Stimulated activated CD4-positive, alpha-beta T cell treated with anti-CD3 and anti-CD28 coated beads, Interleukin-1b, Interleukin-23, amount 100 ng/mL, for 1 hour (primary cell): ENCODE measurements at places on chromosomes 11 and 22.

DNA sequence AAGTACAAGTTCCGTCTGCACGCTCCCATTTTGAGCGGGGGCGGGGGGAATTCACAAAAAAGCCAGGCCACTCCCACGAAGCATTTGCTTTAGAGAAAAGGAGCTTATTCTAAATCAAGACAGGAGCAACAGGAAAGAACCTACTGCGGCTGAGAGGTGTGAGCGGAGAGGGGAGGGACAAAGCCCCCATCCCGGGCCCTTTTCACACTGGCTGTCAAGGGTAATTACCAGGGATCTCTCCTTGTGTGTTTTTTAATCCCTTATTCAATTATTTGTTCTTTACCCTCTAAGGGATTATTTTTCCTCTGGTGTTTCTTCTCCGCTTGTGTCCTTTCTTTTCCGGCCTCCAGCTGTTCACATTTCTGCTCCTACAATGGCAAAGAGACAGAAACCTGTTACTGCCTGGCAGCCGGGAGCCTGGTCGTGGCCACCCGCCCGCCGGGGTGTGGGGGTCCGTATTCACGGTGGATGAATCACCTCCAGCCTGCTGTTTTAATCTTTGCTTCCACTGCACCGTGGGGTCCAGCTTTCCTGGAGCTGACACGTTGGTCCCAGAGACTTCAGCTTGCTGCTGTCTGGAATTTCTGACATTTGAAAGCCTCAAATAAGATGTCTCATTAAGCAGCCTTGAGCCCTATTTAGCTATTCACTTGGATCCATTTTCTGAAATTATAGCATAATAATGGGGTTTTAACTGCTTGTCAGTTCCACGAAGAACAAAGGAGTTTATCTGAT lies 61.4 kb upstream of the FADD start:
- no peak for DNase-seq

GRCh38 chr11:44877571-44878497 lies 72.8 kb downstream of the TP53I11 start:
- no peak for DNase-seq

DNA sequence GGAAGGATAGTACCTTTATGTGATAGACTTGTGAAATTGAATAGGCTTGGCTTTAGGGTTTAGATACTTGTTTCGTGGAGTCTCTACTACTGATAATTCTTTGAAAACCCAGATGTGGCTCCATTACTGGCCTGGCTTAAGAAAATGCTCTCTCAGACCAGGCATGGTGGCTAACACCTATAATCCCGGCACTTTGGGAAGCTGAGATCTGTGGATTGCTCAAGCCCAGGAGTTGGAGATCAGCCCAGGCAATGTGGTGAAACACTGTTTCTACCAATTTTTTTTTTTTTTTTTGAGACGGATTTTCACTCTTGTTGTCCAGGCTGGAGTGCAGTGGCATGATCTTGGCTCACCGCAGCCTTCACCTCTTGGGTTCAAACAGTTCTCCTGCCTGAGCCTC lies 40.9 kb downstream of the ATG13 start:
- no peak for DNase-seq

DNA sequence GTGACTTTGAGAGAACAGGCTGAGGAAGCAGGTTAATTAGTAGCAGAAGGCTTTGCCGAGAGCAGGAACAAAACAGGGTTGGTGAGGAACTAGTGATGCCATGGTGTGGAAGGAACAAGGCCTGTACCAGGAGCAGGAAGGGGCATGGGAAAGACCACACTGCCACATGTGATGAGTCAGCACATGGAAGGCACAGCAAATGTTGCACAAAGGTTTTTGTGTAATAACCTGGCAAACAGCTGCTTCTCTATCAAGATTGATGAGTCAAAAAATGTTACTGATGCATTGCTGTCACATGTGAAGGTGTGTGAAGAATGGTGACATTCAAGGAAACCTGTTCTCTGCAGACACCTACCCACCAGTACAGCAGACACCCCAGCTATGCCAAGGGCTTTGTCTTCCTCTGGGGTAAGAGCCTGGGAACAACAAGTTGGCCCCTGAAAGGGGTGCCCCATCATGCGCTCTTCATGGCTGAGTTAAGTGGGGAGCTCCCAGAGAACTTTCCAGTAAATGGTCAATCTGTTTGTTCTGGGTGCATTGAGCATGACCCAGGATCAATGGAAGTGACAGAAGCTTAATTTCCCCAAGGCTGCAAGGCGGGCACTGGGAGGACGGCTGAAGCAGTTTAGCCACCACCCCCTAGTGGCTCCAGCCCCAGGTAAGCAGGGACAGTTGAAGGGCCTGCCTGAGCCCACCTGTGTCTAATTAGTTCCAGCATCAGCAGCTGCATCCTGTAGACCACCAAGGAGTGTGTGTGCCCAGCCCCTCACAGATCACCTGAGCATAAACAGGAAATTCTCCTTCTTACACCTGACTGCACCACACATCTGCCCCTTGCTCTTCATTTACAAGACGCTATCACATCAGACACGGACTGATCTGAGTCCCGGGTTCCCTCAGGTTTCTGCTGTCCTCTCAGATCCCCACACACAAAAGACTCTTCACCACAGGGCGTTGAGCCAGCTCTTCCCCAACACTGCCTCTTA lies 47.6 kb downstream of the GGTLC2 start:
- DNase-seq: no peak

GRCh38 chr22:42648368-42649245 lies 585 bp downstream of the CYB5R3 start:
- no peak for DNase-seq

DNA sequence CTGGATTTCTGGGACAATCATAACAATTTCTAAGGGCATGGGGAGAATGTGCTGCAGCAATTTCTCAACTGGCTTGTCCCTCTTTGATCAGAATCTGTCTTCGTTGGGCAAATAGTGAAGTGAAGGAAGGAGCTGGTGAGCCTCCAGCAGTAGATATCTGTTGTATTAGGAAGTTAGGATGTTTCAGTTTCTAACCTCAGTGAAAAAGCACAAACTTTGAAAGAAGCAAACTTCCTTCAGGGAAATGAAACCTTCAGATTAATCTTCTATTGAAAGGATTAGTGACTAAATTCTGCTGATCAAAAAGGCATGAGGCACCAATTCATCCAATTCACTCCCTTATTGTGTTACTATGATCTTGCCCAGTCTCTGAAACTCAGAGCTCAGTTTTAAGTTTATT lies 24.3 kb downstream of the LMO2 start:
- no peak for DNase-seq

- no peak for DNase-seq
Measured at GRCh38 chr22:38981005-38981991, 849 bp upstream of the APOBEC3B start.

GRCh38 chr11:87545858-87546257 lies 508.1 kb downstream of the TMEM135 start:
- no peak for DNase-seq

- no peak for DNase-seq
Measured at GRCh38 chr11:60915248-60915914, 1.4 kb downstream of the TMEM109 start.

- no peak for DNase-seq
Measured at GRCh38 chr11:72605973-72606747, 68.1 kb downstream of the PDE2A start.

DNA sequence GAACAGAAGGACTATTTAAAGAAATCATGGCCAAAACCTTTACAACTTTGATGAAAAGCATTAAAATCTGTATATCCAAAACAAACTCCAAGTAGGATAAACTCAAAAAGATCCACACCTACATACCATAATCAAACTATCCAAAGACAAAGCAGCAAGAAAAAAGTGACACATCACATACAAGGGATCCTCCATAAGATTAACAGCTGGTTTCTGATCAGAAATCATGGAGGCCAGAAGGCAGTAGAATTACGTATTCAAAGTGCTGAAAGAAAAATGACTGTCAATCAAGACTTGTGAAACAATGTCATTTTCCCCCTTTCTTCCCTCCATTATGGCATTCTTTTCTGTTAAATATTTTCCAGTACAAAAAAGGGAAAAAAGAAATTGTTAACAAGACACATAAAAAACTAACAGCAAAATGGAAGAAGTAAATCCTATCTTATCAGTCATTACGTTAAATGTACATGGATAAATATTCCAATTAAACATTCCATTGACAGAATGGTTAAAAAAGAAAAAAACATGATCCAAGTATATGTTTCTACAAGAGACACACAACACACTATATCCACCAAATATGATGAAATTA lies 34.2 kb upstream of the ARHGAP32 start:
- DNase-seq: no peak

DNA sequence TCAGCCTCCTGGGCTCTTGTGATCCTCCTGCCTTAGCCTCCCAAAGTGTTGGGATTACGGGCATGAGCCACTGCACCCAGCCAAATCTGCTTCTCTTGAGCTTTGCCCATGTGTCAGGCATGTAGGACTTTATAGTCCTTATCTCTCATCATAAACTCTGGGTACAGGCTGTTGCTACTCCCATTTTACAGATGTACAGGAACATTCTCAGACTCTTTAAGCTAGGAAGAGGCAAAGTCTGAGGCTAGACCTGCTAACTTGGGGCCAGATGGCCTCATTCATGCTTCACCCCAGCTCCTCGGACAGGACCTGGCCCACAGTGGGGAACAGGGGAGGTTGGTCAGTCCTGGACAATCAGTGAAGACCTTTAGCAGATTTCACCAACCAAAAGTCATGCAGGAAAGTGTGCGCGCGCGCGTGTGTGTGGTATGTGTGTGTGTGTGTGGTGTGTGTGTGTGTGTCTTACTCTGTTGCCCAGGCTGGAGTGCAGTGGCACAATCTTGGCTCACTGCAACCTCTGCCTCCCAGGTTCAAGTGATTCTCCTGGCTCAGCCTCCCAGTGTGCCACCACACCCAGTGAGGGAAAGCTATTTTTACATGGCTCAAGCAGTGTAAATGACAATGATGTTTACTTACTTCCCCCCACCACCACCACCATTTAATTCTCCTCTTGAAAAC lies 23.8 kb downstream of the YDJC start:
- no peak for DNase-seq

- DNase-seq: no peak
Measured at GRCh38 chr11:75068559-75068958, 28.1 kb downstream of the OR2AT4 start.

DNA sequence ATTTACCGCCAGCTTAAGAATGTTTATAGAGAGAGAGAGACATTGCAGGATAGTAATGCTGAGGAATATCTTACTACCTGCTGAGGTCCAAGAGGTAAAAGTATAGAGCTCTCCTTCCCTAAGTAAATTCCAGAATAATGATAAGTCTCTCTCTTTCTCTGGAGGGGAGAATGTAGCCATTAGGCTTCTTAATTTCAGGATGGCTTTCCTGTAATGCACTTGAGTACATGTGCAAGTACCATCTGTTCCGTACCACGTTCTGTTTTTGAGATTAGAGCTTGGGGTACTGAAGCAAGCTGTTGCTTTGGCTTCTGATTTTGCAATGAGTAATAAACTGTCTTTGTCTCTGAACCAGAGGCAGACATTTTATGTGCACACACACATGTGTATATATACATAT lies 1314.0 kb downstream of the JRKL start:
- DNase-seq: no peak

- DNase-seq: no peak
Measured at GRCh38 chr22:35524966-35525686, 15.5 kb upstream of the RASD2 start.

GRCh38 chr22:46614025-46614931 lies 5.9 kb upstream of the GRAMD4 start:
- no peak for DNase-seq

DNA sequence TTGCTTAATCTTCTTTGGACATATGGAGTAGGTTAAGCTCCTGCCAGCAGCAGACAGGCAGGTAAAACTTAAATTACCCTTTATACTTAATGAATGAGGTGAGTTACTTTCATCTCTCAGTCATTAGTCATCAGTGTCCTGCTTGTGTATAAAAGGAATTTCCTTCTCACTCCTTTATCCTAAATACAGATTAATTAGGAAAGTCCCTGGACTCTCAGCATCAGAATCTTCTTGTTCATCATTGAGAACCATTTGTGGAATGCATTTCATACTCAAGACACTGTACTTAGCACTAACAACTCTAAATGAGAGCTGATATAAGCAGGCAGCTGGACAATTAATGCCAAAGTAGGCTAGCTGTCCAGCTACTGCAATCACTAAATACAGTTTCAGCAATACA lies 630.4 kb downstream of the METTL15 start:
- no peak for DNase-seq

- DNase-seq: no peak
Measured at GRCh38 chr11:59221441-59221840, 8.7 kb upstream of the MPEG1 start.

DNA sequence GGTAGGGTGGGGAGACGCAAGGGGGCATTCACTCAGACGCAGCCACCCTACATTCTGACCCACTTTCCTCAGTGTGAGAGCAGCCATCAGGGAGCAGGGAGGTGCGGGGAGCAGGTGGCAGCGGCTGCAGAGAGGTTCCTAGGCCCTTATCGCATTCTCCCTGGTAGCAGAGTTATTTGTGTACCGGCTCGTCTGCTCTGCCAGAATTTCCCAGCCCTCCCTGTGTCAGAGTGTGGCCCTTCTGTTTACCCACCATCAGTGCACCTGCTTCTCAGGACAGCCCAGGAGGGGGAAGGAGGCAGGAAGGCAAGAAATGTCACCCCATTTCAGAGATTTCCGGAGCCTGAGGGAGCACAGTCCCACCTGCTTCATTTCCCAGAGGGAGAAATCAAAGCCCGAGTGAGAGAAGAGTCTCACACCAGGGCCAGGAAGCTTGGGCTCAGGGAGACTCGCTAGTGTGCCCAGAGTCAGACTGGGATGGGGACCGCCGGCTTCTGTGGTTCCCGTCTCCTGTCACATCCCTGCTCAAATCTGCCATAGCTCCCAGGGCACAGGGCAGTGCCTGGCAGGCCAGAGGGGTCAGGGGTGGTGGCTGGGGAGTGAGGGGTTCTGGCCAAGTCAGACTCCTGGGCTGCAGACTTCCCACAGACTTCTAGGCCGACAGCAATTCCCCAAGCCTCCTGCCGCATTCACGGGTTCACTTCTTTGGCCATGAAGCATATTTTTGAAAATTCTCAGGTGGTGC lies 49.7 kb downstream of the ARRB1 start:
- DNase-seq: no peak

DNA sequence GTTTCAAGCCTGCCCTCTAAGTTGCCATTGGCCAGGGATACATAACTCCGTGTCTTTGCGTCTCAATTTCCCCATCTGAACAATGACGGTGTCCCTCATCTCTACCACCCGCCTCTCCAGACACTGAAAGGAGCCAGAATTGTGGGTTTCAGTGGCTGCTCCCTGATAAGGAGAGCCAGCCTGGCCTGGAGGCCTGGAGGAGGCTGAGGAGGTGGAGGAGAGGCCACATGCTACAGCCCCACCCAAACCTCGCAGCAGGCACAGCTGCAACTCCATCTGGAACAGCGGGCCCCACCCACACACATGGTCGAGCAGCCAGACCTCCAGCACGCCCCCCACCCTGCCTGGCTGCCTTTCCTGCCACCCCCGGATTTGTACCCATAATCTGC lies 34.4 kb upstream of the CD82 start:
- DNase-seq: no peak

- no peak for DNase-seq
Measured at GRCh38 chr11:1062075-1062820, 12.4 kb upstream of the MUC2 start.

- DNase-seq: no peak
Measured at GRCh38 chr11:104918113-104918824, 20.0 kb upstream of the CASP12 start.

- no peak for DNase-seq
Measured at GRCh38 chr22:28560046-28560742, 119.4 kb downstream of the TTC28 start.

GRCh38 chr11:62001450-62002191 lies 34.2 kb upstream of the FTH1 start:
- DNase-seq: no peak
